ENCODE measurements at places on chromosomes 6 and 20.

GRCh38 chr6:38570750-38571149, 69.0 kb downstream of the BTBD9 start:
- no peak for DNase-seq

DNA sequence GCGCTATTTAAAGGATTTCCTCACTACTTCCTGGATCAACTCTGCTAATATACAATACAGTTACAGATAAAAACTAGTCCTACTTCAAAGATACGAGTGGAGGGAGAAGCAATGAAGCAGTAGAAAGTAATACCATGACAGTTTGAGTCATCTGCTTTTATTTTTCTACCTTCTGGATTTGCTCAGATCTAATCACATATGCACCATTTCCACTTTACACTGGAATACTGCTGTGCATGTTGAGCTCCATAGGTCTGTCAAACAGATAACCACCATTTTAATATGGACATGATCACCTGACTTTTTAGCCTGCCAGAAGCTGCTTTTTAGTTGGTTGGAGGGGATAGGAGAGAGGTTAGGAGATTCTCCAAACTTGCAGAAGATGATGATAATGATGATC, 92.5 kb downstream of the MMUT start:
- no peak for DNase-seq

DNA sequence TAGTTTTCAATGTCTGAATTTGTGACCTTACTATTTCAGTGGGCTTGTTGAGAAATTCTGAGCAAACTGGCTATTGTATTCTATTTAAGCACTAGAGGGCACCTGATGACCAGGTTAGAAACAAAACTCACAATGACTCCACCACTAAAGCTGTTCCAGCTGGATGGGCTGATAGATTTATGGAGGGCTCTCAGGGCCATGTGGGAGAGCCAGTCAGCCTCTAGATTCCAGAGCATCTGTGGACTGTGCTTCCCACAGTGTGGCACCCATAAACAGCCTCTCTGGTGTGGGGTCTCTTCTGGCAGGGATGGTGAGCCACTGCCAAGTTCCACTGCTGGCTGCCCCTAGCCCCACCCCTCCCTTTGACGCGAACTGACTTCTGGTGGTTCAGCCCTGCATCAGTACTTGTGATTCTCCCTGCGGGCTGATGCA, 29.2 kb downstream of the C6orf58 start:
- no peak for DNase-seq

DNA sequence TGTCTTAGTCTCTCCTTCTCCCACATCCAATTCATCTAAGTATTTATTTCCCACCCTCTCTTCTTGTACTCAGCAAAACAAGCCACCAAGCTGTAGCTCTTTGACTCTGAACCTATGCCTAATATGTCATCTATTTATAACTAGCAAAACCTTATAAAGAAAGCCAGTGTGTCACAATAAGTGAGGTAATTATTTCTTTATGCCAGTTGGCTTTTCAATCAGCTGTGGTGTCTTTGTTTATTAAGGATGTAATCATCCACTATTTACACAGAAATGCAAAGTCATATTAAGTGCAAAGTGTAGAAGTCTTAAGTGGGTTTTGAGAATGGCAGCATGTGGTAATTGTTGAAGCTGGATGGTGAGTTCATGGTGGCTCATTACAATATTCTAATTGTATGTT, 215.2 kb upstream of the HTR1E start:
- DNase-seq: peak; percentile 27

GRCh38 chr6:41734666-41735426, 562 bp downstream of the TFEB start:
- DNase-seq: peak; percentile 74

DNA sequence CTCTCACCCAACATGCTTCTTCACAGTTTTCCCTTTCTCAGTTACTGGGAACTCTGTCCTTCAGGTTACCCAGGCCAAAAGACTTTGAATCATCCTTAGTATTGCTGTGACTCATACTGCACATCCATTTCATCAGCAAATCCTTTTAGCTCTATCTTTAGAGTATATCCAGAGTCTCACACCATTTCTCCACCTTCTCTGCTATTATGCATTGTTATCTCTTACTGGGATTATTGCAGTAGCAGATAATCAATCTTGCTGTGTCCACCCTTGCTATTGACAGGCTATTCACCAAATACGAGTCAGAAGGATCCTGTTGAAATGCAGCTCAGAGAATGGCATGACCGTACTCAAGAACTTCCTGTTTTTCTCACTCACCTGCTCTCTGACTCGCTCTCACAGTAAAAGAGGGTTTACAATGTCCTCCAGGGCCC, 57.3 kb downstream of the BCKDHB start:
- peak; percentile 25 for DNase-seq

- DNase-seq: no peak
Measured at GRCh38 chr6:149458806-149459205, 26.0 kb downstream of the ZC3H12D start.

- DNase-seq: no peak
Measured at GRCh38 chr6:52546192-52546591, 30.7 kb downstream of the TRAM2 start.

DNA sequence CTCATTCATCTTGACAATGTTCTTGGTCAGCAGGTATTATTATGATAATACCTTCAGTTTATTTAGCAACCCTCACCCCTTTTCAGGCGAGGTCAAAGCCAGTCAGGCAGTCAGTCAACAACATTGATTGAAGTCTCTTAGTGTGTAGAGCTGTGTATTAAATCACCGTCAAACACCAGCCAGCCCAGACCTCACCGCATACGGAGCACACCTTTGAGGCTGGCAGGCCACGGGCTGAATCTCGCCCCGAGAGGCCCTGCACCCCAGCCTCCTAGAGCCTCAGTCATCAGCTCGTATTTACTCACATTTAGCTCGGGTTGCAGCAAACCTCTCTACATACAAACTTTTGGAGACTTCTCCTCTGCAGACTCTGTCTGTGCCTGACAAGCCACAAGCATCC, 36.0 kb upstream of the FOXA2 start:
- DNase-seq: no peak

- no peak for DNase-seq
Measured at GRCh38 chr6:128333581-128334223, 186.7 kb downstream of the PTPRK start.

DNA sequence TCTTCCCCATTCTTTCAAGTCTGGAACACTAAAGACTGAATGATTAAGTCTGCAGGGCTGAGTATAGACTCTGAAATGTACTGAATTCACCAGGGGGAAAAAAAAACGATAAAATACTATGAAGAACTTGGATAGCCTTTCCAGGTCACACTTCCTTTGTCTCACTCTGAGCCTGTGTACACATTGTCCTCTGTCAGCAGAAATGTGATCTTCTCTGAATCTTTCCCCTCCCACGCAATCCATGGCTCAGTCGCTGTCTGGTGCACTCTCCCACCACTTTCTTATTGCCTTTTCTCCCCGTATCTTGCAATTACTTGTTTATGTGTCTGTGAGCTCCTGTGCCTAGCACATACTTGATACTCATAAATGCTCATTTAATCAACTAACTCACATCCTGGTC, 212.6 kb upstream of the RSPO3 start:
- no peak for DNase-seq

- DNase-seq: no peak
Measured at GRCh38 chr6:71675386-71675785, 211.0 kb upstream of the RIMS1 start.

DNA sequence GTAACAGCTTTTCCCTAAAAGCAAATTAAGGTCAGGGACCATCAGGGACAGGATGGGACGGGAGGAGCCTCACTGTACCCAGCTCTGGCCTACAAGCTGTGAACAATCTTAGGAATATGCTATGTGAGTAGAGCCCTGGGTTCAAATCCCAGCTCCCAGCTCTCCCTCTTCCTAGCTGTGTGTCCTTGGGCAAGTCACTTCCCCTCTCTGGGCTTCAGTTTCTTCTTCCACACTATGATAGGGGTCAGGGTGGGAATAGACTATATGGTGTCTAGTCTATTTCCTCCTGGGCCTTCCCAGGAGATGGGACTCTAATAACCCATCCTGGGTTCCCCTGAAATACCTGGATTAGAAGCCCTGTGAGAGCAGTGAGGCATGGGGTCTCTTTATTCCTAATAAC, 41.6 kb downstream of the CPNE5 start:
- DNase-seq: no peak

- DNase-seq: no peak
Measured at GRCh38 chr6:77425216-77425615, 38.1 kb downstream of the HTR1B start.

- DNase-seq: no peak
Measured at GRCh38 chr6:79670789-79671188, 39.7 kb downstream of the SH3BGRL2 start.

- peak; percentile 48 for DNase-seq
Measured at GRCh38 chr6:37990762-37991525, 171.4 kb downstream of the ZFAND3 start.

DNA sequence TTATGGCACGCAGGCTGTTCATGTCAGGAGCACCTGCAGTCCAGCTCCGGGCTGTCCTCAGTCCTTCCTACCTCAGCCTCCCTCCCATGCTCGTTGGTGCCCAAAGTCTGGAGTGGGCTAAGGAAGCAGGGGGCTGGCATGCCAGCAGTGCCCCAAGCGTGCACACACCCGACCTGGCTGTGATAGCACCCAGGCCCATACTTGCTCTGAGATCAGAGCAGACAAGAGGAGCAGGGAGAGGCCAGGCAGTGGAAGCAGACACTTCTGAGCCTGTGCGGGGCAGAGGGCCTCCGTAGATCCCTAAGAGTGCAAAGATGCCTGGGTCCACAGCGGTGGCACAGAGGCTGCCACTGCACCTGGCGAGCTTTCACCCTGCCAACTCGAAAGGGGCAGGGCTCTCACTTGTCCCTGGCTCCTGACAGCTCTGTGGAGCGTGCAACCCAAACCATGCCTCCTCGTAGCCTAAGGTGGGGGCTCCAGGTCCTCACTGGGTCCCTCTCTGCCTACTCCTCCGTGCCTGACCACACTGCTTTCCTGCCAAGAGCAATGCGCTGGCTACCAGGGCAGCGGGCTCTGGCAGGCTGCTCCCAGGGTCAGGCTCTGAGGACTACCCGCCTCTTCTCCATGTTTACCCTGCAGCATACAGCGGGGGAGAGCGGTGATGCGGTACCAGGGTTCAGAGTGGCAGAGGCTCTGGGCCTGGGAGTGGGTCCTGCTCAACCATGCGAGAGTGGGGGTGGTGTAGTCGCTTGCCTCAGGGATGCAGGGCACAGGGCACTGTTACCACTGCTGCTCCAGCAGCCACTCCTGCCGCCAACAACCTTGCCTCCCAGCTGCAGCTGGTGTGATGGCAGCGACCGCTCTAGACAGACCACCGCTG, 59.5 kb downstream of the MANEA start:
- no peak for DNase-seq

GRCh38 chr6:33694977-33695376, 16.5 kb downstream of the UQCC2 start:
- DNase-seq: no peak

GRCh38 chr6:17280552-17281090, 540 bp upstream of the RBM24 start:
- peak; percentile 59 for DNase-seq

DNA sequence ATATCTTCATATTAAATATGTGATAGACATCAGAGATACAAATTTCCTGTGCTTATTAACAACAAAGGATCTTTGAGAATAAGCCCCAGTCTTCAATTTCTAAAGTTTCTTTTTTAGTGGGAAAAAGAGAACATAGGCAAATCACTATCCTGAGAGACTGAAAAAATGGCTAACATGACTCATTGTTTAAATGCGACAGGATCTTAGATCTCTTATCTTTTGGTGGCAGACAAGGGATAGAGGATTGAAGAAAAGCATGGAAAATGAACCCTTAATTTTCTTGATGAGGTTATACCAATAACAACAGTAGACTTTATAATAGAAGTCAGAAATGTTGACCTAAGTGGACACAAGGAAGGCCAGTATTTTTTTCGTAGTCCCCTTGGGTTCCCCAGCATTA, 178.6 kb upstream of the MAP3K7 start:
- DNase-seq: no peak

- DNase-seq: no peak
Measured at GRCh38 chr20:62699296-62699695, 9.3 kb upstream of the NTSR1 start.

DNA sequence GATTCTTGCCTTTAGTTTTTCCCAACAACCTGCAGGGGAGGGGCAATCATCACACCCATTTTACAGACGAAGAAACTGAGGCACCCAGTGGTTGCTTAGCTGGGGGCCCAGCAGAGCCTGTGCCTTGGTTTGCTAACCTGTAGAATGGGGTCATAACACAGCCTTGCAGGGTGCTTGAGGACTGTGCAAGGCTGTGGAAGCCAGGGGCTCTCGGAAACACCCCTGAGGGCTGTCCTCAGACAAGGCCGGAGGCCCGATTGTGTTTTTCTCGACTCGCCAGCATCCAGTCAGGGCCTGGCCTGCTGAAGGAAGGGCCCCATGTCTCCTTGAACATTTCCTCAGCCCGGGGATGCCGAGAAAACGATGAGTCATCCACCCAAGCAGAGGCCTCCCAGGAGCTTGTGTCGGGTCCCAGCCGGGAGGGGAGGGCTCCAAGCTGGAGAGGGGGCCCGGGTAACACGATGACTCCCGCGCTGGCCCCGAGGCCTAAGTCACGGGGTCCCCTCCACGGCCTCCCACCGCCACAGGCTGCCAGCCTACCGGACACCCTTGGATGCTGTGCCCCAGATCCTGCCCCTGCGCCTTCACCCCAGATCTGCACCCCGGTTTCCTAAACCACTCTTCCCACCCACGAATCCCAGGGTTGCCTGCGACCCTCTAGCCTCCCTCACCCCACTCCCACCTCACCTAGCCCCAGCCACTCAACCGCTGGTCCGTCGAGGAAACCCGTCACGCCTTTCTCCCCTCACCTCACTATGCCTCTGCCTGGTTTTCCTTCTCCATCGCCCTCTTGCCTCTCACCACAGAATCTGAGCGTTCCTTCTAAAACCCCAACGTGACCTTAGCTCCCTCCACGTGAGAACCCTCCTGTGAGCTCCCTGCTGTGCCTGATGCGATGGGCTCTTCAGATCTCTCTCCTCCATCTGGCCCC, 10.6 kb downstream of the NOL4L start:
- DNase-seq: peak; percentile 91

GRCh38 chr20:62042025-62042820, 23.5 kb downstream of the TAF4 start:
- DNase-seq: no peak

DNA sequence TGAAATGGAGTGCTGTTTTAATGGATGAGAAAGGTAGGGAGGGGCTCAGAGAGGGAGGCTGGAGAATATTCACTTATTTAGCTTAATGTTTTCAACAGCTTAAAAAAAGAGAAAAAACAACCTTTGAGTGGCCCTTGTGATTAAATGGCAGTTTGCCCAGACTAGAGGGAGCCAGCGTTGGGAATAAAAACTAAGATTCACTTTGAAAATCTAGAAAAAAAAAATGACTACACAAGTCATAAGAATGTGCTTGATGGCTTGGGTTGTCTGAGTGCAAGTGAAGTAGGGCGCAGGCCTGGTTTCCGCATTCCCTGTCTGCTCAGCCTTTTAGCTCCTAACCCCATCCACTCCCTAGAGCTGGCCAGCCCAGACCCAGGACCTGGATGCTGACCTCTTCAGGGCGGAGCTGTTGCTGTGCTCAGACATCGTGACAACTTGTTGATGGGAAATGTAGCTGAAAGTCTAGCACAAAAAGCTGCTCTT, 28.9 kb downstream of the UTRN start:
- peak; percentile 23 for DNase-seq

Measured in SJSA1 (cell line).